ENCODE measurements at places on chromosomes 7 and 10. TPM values are rescaled to one million over a fixed set of nuclear protein-coding genes. Genes with fewer than 3 reads are reported as not detected.

DNA sequence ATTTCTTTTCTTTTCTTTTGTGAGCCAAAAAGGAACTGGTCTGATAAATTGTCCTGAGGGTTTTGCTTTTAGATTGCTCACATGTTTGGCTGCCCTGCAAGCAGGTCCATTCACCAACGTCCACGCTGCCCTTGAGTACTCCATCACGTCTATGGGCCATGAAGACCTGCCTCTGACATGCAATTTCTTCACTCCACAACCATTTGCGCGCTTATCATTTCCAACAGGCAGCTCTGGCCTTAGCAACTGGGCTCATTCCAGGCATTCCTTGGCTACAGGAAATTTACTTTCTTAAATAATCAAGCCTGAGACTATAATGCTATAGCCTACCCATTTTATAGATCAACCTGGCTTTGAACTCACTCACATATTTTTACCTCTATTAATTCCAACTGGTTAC is 408.3 kb upstream of the C7orf33 start:
- H3K27me3 ChIP-seq = no peaks in the 10 kb centered on the region
- H3K4me1 ChIP-seq = no peaks in the 10 kb centered on the region
- no peak overlapping the region for H3K4me3 ChIP-seq
- no peak overlapping the region for H3K27ac ChIP-seq

- H3K36me3 ChIP-seq = no peaks in the 10 kb centered on the region
- H3K27me3 ChIP-seq = no peaks in the 10 kb centered on the region
- no peak overlapping the region for H3K27ac ChIP-seq
- no peak for DNase-seq
- no peaks in the 10 kb centered on the region for H3K4me1 ChIP-seq
- no peak overlapping the region for H3K4me3 ChIP-seq
Observed at GRCh38 chr10:3893901-3894563, 109.0 kb upstream of the KLF6 start.

Gene TLX1
- not detected for total RNA-seq

DNA sequence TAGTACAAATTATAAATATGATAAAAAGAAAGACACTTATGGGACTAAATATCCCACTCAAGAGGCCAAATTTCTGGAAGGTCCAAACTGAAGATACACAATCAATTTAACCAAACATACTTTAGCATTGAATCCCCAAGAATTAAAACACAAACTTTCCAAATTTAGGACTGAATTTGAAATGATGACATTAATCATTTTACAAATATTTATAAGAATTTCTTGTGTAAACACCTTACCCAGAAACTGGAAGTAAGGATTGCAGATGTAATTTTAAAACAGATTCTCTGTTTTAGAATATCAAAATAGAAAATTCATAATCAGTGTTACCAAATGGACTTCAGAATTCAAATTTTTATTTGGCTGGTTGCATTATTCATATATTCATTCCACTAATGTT is 588.2 kb upstream of the KCND2 start:
- H3K4me3 ChIP-seq = no peak overlapping the region
- DNase-seq = no peak
- no peaks in the 10 kb centered on the region for H3K36me3 ChIP-seq
- H3K4me1 ChIP-seq = no peaks in the 10 kb centered on the region
- no peaks in the 10 kb centered on the region for H3K27me3 ChIP-seq

GRCh38 chr7:69780379-69780778 is 182.1 kb downstream of the AUTS2 start:
- peaks cover 7% of the 10 kb centered on the region for H3K4me1 ChIP-seq
- no peaks in the 10 kb centered on the region for H3K36me3 ChIP-seq
- H3K4me3 ChIP-seq = no peak overlapping the region
- peak; percentile 66 for DNase-seq
- no peak overlapping the region for H3K27ac ChIP-seq

DNA sequence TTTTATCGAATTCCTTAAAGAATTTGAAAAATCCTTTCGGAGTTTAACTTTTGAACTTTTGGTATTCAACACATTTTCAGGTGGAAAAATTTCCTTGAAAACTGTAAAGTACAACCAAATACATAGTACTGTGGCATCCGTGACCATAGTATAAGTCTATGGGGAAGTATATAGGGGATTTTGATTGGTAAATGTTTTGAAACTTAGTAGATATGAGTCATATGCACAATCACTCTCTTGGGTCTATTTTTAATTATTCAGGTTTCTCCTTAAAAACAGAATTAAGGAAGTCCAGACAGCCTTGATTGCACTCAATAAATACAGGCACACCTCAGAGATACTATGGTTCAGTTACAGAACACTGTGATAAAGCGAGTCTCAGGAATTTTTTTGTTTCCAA is 64.2 kb downstream of the AVL9 start:
- no peaks in the 10 kb centered on the region for H3K4me1 ChIP-seq
- H3K27ac ChIP-seq = no peak overlapping the region
- H3K4me3 ChIP-seq = no peak overlapping the region
- peaks cover 7% of the 10 kb centered on the region for H3K36me3 ChIP-seq

GRCh38 chr7:19101909-19102308 is 15.5 kb downstream of the TWIST1 start:
- H3K36me3 ChIP-seq = no peaks in the 10 kb centered on the region
- no peak overlapping the region for H3K4me3 ChIP-seq
- no peak overlapping the region for H3K27ac ChIP-seq
- H3K27me3 ChIP-seq = no peaks in the 10 kb centered on the region

Gene FLNC
- total RNA-seq = 7.5 TPM

- H3K4me1 ChIP-seq = no peaks in the 10 kb centered on the region
- peak overlapping the region; percentile 42 for H3K27ac ChIP-seq
- H3K36me3 ChIP-seq = no peaks in the 10 kb centered on the region
Observed at GRCh38 chr10:31101123-31101522, 69.5 kb upstream of the ZNF438 start.

Gene GIMAP5
- 36.0 TPM for total RNA-seq

GRCh38 chr10:3889961-3890522 is 105.0 kb upstream of the KLF6 start:
- no peak for DNase-seq
- H3K27me3 ChIP-seq = no peaks in the 10 kb centered on the region
- H3K36me3 ChIP-seq = no peaks in the 10 kb centered on the region

- no peak overlapping the region for H3K27ac ChIP-seq
- peak overlapping the region; percentile 39 for H3K4me3 ChIP-seq
Observed at GRCh38 chr10:70457759-70458305, 16.4 kb upstream of the NODAL start.

DNA sequence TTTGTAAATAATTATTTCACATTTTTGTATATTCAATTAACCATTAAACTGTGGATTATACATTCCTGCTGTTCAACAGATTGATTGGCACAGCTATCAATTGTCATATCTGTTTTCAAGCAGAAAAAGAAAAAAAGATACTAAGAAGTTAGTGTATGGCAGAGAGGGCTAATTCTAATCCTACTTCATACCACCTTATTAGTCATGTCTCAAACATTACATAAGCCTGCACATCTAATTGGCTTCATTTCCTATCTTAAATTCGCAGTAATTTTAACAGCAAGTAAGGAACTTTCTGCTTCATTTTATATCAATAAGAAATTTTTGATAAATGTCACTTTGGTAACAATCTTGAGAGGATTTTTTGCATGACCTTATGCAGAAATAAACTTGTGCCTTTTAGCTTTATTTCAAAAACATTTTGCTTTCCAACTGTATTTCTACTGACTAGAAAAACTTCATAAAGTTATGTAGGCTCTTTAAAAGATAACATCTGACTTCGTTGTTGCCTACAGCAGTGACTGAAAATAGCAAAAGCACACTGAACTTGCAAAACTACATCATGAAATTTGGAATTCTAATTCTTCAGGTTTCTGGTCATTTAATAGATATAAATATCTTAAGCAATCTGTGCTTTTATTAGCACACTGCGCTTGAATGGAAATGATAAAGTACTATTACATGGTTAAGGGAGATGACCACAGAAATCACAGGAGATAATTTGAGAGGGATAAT is 111.5 kb downstream of the SEMA3C start:
- peak overlapping the region; percentile 19 for H3K27ac ChIP-seq
- no peaks in the 10 kb centered on the region for H3K4me1 ChIP-seq
- H3K4me3 ChIP-seq = no peak overlapping the region
- no peak for DNase-seq

Gene APBB1IP
- 6.2 TPM for total RNA-seq
